ENCODE measurements at places on chromosomes 3 and 15.

DNA sequence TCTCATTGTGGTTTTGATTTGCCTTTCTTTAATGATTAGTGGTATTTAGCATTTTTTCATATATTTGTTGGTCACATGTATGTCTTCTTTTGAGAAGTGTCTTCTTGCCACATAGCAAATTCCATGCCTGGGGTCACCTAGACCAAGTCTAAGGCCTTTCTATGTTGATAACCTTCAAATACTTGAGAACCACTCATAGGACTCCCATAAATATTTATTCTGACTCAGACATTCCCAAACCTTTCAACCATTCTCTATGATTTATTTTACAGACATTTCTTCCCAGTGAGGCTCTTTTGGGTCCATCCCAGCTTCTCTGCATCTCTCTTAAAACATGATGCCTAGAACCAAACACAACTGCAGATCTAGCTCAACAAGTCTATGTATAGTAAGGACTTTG lies 69.2 kb downstream of the ATP8B4 start:
- no peak for DNase-seq

DNA sequence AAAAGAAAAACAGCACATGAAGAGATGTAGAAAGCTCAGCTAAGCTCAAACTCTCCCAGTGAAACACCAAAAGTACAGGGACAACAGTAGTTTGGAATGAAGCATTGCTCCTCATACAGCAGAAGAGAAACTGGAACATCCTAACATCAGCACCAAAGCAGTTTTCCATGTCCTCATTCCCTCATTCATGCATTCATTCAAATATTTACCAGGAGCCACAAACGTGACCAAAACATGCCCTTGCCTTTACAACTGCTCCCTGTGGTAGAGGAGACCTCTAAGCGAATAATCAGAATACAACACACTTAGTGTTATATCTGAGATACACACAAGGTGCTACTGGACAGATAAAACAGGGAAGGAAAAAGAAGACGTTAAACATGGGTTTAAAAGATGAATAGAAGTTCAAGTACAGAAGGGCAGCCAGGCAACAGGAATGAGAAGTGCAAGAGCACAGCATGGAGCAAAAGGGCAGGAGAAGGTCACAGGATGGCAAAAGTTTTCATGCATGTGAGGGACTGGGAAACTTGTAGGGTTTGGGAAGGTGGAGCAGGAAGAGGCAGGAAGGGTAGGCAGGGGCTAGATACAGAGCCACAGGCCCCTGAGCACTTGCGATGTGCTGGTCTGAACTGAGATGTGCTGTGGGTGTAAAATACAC lies 58.5 kb upstream of the LMCD1 start:
- no peak for DNase-seq

- DNase-seq, result no peak
Measured at GRCh38 chr3:123683505-123684154, 98.8 kb upstream of the HACD2 start.

- no peak for DNase-seq
Measured at GRCh38 chr3:194003114-194004057, 132.6 kb upstream of the HES1 start.

DNA sequence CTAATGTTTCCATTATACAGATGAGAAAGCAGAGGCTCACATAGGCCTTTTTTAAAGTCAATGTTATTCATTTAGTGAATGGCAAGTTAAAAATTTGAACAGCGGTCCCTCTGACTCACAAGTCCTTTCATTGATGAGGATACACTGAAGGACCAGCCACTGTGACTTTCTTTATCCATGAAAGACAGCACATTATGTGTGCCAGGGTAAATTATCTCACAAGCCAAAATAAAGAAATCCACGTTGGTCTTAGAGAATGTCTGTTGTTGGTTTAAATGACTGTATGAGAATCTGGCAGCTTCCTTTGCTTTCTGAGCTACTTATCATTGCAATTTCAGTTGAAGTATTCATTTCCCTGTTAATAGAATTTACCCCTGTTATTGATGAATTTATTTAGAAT lies 485.1 kb downstream of the TBL1XR1 start:
- no peak for DNase-seq

- DNase-seq, result no peak
Measured at GRCh38 chr15:91496754-91497691, 356.5 kb upstream of the SLCO3A1 start.

DNA sequence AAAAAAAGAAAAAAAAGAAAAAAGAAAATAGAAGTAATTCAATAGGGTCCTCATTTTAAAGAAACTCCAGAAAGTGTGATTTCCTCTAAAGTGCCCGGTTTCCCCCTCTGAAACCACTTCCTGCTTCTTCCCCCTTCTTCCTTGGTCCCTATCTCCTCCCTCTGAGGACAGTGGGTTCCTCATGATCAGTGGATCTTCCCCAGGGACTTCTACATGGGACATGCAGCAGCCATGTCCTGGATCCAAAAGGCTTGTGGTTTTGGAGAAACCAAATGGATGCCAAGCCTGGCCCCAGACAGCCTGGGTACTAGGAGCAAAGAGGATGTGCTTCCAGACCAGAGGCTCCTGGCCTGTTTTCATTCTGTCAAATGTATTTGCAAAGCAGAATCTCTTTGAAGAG lies 26.6 kb upstream of the SMAD6 start:
- DNase-seq, result no peak

- no peak for DNase-seq
Measured at GRCh38 chr15:81071120-81071519, 63.0 kb upstream of the CFAP161 start.

DNA sequence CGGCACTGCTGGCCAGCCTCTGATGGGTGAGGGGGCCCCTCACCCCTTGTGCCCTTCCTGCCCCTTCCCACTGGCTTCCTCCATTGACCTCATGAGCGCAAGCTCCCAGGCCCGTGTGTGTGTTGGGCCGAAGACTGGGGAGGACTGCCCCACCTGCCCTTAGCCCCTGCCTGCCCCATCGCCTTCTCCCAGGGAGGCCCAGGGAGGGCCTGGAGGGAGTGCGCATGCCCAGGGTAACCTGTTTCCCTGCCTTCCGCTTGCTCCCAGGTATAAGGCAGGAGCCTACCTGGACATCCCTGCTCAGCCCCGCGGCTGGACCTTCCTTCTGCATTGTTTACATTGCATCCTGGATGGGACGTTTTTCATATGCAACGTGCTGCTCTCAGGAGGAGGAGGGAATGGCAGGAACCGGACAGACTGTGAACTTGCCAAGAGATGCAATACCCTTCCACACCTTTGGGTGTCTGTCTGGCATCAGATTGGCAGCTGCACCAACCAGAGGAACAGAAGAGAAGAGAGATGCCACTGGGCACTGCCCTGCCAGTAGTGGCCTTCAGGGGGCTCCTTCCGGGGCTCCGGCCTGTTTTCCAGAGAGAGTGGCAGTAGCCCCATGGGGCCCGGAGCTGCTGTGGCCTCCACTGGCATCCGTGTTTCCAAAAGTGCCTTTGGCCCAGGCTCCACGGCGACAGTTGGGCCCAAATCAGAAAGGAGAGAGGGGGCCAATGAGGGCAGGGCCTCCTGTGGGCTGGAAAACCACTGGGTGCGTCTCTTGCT lies 8.8 kb downstream of the DLL4 start:
- DNase-seq, result peak; percentile 13

DNA sequence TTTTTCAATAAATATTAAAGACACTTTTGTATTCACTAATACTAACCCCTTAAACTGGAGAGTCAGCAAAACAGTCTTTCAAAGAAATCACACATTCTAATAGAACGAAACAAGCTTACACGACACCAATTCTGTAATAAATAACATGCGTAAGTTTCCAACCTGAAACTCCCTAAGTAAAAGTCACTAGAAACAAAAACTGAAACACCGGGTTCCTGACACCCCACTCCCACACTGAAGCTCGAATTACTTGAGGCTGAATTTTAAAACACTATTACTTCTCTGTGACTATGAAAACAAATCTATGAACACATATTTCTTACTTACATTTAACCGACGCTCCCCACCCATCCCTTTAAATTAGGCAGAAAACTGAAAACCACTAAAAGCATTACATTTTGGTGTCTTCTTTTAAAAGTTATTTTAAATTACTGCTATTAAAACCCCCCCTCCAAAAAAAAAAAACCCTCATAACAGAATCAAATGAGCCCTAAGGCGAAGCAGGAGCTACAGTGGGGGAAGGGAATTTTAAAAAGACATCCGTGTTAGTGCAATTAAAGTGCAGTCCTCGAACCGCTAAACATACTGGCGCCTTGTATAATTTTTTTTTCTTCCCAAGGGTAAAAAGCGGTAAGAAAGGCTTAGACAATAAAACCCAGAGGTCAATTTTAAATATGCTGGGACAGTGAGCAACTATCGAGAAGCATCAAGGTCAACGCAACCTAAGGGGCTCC lies 878 bp downstream of the SPPL2A start:
- no peak for DNase-seq

DNA sequence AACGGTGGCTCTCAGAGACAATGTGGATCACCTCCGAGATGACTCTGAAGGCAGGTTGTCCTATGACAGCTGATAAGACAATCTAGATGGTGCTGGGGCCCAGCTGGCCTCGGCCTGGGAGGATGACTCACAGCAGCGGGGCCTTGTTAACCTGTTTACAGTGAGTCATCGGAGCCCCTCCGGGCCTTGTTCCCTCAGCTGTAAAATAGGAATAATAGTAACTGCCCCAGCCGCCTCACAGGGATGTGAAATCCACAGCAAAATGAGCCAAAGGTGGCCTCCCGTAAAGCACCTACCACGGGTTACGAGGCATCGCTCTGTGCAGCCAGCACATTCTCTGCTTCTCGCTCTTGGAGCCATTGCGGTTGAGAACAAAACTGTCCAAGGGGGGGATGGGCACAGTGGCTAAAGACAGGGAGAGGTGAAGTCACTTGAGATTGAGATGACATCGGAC lies 88.6 kb upstream of the RASGRF1 start:
- DNase-seq, result no peak

GRCh38 chr15:38019066-38019465 lies 84.6 kb downstream of the TMCO5A start:
- DNase-seq, result no peak

DNA sequence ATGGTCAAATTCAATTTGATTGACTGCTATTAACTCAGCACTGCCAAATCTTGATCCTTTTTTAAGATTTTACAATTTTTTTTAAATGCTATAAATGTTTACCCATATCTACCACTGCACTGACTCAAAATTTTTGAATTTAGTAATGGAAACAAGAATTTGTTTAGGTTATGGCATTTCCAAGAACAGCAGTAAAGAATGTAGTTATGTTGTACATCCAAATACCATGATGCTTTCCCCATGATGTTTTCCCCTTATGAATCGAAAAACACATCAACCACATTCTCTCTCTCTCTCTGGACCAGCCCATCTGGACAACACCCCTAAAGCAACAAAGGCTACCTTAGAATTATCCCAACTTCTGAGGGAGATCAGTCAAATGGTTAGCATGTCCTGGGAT lies 14.2 kb downstream of the CHRM5 start:
- no peak for DNase-seq

GRCh38 chr3:48662753-48663488 lies at the start of gene CELSR3:
Gene CELSR3 (minus strand): TSS chr3:48662886. CDS start chr3:48662634, 252 bp downstream.
- DNase-seq, result peak; percentile 44
